AG09319 (cell line): ENCODE measurements at places on chromosomes 12 and 14.

DNA sequence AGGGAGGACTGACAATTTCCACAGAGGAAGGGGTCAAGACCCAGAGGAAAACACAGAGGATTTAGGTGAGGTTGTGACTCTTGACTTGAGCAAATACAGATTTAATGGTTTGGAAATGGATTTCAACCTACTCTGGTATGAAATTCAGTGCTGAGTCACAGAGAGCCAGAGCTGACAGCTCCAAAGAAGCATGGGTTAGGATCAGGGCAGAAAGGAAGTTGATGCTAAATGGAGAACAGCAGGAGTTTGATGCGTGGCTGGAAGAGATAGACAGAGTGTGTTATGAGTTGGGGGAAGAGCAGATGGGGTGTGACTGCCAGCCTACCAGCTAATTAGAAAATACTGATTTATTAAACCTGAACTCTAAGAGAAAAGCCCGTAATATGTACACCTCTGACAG, 272.6 kb downstream of the FOXG1 start:
- DNase-seq: no peak

- no peak for DNase-seq
These were observed 22.3 kb downstream of the SNW1 start for GRCh38 chr14:77738559-77739250.

DNA sequence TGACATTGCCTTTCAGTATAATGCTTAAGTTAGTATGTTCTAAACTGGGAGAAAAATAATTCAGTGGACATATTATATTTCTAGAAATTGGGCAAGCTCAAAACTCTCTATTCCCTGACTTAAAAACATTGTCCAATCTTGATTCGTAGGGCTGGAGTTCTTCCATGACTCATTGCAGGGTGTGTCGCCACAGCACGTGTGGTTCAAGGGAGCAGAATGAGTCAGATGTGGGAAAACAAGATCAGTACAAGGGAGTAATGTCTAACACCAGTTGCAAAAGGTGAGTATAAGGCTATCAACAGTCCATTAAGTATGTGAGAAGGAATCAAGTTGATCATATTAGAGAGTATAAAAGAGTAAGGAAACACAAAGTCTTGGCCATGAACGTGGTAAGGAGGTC, 887.0 kb downstream of the TMTC2 start:
- DNase-seq: peak; percentile 1

GRCh38 chr12:724194-724855, 28.1 kb upstream of the WNK1 start:
- DNase-seq: no peak

- no peak for DNase-seq
These were observed 78.4 kb downstream of the HECTD4 start for GRCh38 chr12:112303799-112304198.
